HEK293T (cell line): ENCODE measurements at places on chromosomes 2 and 18.

GRCh38 chr2:55431982-55432627 is 12.4 kb upstream of the CCDC88A start:
- DNase-seq = peak; percentile 25

- no peak for DNase-seq
Observed at GRCh38 chr2:72092111-72092510, 55.6 kb downstream of the CYP26B1 start.

GRCh38 chr18:35071819-35072247 is 30.6 kb downstream of the MAPRE2 start:
- no peak for DNase-seq

GRCh38 chr2:85899849-85900248 is 11.1 kb upstream of the ST3GAL5 start:
- DNase-seq = no peak

GRCh38 chr2:27701676-27702075 is 38.0 kb downstream of the SLC4A1AP start:
- DNase-seq = no peak

DNA sequence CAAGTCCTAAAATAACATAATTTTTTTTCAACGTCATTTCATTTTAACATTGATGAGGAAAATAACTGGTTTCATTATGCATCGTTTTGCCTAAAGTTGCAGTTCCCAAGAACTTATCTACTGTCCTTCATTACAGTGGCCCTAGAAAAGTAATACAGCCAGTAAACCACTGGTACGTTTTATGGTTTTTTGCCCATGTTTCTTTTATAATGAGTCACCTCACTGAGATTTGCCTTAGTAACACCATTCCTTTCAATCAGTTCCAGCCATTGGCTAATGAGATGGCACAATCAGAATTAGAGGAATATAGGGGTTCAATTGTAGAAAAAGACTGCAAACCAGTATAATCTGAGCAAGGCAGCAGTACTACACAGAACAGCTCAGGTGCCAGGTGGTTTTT is 422.6 kb upstream of the LYPD1 start:
- no peak for DNase-seq

DNA sequence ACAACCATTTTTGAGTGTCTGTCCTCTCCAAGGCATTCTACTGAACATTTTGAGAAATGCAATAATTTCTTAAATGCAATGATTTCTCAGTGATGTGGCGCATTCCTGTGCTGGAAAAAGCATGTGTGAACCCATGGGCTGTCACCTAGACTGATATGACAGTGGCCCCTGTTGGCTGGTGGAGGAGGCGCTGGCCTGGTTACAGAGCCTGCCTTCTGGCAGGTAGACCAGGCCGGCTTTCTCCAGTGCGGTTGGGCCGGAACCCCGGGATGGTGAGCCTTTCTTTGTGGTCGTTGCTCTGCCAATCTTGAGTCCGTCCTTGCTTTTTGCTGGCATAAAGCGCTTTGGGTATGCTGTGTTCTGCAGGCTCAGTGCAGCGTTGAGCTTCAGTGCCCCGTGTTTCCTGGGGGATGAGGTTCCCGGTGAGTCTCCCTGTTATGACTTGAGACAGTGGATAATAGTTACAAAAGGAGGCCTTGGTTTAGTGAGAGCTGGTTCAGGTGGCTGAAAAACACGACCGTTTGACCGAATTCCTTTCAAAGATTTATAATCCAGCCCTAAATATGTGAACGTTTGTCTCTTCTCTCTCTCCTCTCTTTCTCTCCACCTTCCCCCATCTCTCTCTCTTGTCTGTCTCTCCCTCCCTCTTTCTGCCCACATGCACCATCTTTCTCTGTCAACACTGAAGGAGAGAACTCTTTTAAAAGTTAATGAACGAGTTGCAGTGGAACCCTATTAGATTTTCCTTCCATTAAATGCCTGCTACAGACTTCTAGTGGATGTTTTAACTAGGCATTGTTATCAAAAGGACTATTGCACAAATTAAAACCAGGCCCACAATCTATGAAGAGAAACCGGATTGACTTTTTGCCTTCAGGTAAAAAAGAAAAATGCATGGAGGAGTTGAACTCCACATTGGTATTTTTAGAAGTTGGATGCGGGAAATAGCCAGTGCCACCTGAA is 34.0 kb downstream of the TSHZ1 start:
- peak; percentile 33 for DNase-seq

DNA sequence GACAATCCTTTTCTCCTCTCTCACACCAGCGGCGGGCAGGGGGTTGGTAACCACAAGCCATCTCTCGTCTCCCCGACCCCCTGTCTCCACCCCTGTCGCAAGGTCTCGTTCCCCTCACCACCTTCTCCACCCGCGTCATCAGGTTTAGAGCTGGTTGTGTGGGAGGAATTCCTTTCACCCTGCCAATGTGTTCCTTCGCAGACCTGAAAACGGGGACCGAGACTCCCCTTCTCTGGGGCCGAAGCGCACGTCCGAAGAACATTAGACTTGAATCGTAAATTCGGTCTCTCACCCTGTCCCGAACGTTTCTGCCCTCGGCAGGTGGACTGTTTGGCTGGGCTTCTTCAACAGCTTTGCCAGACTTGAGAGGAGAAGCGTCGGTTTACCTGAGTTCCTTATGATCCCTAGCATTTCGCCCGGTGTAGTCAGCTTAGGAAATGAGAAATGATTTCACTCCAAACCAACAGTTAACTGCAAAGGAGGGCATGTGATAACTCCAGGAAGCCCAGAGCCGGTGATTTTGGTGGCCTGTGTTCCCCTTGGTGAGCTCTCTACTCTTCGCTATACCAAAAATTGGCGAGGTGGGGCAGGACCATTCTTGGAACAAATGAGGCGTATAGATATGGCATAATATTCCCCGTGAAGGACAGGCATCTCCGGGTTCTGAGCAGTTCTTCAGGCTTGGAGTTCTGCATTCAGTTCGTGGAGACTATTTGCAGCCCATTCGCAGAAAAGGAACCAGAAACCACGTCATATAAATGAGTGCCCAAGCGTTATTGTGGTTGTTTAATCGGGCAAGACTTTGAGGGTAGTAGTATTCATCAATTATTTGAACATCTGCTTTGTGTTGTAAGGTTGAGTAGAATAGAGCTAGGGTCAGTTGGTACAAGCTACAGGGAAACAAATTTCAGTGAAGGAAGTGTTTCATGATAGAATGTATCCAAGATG is 694 bp downstream of the CFAP36 start:
- DNase-seq = peak; percentile 37
